ENCODE measurements at places on chromosomes 2 and 18.

DNA sequence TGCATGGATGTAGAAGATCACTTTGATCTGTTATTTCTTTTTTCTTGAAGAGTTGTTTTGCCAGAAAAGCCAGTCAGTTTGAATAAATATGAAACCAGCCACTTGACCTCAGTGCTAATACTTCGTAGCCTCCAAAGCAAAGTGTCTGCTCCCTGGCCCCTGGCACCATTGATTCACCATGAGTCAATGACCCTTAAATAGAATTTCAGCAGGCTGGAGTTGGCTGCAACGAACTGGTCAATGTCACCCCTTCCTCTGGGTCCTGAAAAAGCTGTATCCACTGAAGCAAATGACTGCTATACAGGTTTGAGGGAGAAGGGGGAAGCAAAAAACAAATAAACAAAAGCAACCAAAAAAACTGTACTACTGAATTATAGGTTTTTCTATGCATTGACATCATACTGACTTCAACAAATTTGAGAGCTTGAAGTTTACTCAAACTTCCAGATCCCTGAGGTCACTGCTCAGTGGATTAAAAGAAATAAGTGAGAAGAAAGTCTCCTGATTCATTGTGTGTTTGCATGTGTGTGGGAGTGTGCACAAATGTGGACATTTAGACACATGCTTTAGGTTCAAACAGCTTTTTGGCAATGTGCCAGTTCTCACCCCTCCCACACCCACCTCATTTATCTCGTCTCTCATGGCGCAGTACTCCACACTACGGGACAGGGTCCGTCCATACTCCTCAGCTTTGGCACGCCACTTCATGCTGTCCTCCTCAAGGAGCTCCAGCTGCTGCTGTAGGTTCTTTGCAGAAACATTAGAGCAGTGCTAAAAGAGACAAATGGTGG lies 58.1 kb upstream of the TTN start:
- no peak for DNase-seq

- no peak for DNase-seq
Observed at GRCh38 chr18:75395137-75395536, 32.4 kb downstream of the SMIM21 start.

GRCh38 chr2:241860184-241861078 lies 1.7 kb upstream of the PDCD1 start:
- peak; percentile 35 for DNase-seq

- DNase-seq = no peak
Observed at GRCh38 chr2:156573710-156574109, 137.5 kb downstream of the GPD2 start.

DNA sequence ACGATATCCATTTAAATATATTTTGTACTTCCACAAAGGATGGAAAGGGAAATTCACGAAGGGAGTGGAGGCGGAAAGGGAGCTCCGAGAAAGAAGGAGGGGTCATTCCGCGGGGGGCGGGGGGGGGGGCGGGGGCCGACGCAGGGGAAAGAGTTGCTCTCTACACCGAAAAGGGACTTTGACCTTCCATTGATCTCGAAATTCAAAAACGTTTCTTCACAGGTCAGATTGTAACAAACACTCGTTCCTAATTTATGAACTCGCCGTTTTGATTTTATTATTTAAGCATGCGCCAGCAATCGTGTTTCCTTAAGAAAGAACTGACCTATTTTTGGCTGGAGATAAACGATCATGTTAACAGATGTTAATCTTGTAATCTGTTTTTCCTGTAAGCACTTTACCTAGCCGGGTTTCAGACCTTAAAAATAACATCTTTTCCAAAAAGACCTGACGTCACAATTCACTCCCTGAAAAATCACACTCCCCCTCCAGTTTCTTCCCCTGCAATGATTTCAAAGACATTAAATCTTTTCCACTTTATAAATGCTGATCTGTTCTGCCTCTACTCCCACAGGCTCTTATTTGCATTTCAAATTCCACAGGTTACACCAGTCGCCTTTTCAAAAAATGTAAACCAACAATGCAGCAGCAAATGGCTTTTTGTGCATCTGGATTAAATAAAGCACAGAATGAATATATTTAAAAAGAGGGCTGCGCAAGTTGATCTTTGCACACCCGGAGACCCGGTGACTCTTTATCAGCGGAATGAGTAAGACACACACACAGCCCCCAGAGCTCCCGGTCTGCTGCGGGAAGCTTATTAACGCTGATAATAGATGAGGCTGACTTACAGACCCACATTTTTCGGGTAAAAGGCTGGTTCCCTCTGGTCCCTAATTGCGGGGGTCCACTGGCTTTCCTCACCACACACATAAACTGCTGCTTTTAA lies 1.6 kb downstream of the ZNF516 start:
- DNase-seq = no peak

All from stimulated activated naive CD4-positive, alpha-beta T cell (primary cell).